Fibroblast of skin of right biceps (primary cell): ENCODE measurements at places on chromosomes 7 and 10.

DNA sequence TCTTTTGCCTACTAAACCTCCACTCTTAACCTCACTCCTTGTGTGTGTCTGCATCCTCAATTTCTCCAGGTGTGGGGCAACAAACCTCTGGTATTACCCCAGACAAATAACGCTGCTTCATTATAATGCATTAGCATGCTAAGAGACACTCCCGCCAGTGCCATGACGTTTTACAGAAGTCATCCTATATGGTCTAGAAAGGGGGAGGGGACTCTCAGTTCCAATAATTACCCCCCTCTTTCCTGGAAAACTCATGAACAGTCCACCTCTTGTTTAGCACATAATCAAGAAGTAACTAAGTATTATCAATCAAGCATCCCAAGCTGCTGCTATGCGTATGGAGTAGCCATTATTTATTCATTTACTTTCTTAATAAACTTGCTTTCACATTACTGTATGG lies 364.5 kb downstream of the TYW1 start:
- no peak for DNase-seq

DNA sequence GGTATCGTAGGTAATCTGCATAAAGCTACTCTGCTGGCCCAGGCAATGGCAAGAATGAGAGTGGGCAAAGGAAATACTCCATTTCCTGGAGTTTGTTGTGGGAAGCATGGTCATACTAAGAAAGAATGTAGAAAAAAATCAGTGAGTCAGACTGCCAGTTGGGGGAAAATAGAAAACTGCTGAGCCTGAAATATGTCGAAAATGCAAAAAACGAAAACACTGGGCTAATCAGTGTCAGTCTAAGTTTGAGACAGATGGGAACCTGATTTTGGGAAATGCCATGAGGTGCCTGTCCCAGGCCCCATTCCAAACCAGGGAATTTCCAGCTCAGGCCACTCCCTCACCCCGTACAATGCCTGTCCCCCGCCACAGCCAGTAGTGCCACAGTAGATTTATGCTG lies 150.0 kb downstream of the ZNF33B start:
- DNase-seq = peak; percentile 38

DNA sequence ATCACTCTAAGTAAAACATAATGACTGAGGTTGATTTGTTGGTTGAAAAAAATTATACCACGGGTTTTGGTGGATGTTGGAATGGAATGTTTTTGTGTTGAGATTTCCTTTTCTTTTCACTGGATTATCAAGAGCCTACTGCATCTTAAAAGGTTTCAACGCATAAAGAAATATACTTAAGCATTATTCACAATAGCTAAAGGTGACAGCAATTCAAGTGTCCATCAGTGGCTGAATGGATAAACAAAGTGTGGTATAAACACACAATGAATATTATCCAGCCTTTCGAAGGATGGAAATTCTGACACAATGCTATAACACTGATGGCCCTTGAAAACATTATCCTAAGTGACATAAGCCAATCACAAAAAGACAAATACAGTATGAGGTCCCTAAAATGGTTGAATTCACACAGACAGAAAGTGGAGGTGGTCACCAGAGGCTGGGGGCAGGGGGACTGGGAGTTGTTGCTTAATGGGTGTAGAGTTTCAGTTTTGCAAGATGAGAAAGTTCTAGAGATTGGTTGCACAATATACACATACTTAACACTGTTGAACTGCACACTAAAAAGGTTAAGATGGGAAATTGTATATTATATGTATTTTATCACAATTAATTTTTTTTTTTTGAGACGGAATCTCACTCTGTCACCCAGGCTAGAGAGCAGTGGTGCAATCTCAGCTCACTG lies 122.3 kb downstream of the NRP1 start:
- peak; percentile 51 for DNase-seq

DNA sequence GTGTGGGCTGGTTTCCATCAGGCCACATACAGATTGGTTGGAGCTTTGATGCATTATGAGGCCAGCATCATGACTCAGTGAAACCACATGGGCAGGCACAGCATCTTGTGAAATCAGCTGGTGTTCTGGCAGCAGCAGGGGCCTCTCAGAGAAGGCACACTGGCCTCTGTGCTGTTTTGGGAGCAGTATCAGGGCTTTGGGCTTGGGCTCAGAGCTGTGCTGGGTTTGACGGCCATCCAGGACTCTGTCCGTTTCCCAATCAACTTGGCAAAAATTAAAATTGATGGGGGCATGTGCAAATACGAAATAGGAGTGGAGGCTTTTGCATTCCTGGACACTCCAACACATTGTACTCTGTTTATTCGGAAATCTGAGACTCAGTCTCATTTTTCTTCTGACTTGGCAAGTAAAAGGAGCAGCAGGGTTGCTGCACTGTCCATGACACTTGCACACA lies 190.9 kb downstream of the BMPER start:
- DNase-seq = peak; percentile 84

DNA sequence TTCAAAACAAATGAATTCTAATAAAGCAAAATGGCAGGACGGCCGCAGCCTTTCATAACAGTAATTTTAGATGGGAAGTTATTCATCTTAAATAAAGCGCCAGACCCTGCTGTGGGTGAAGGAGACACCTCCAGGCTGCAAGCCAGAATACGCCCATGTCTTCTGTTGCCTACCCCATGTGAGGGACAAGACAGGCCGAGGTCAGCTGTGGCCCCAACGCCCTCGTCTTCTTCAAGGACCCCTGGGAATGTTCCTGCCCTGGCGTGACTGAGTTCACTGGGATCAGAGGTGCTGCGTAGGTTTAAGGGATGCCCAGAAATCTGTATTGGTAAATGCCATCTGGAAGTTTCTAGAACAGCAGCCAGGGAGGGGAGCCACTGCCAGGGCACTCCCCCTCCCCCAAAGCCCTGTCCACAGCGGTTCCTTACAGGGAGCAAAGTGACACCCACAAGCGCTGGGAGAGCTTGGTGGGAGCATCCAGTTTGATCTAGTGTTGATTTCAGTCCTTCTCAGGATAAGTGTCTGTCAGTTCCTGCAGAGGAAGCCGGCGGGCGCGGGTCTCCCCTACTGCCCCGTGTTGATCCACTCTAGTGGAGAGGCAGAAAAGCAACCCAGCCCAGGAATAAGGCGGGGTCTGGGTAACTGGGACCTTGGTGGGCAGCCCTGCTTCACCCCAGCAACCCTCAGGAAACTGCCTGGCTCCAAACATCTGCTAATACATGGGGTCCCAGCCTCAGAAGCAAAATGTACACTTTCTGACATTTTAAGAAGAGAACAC lies 20.6 kb downstream of the PAPOLB start:
- no peak for DNase-seq

DNA sequence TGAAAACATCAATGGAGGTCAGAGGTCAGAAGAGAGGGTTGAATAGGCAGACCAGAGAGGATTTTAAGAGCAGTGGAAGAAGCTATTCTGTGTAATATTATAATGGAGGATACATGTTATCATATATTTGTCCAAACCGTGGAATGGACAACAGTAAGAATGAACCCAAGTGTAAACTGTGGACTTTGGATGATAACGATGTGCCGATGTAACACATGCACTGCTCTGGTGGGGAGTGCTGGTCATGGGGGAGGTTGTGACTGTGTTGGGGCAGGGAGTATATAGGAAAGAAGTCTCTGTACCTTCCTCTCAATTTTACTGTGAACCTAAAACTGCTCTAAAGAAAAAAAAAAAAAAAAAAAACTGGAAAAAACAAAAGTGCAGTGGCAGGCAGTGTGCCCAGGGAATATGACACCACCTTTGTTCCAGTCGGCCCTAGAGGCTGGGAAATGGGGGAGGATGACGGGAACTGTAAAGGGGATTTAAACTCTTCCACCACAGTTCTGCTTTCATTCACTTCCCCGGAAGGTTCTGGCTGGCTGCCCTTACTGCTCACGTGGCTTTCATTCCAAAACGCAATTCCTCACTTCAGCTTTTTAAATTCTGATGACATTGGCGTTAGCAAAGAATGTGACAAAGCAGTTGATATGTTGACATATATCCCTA lies 113.7 kb upstream of the ANKRD1 start:
- peak; percentile 84 for DNase-seq

- DNase-seq = no peak
Observed at GRCh38 chr7:121304102-121304658, 24.6 kb upstream of the WNT16 start.

GRCh38 chr7:127949769-127950222 lies 81.4 kb downstream of the LRRC4 start:
- DNase-seq = no peak

GRCh38 chr7:150360363-150361058 lies 8.1 kb upstream of the REPIN1 start:
- no peak for DNase-seq

DNA sequence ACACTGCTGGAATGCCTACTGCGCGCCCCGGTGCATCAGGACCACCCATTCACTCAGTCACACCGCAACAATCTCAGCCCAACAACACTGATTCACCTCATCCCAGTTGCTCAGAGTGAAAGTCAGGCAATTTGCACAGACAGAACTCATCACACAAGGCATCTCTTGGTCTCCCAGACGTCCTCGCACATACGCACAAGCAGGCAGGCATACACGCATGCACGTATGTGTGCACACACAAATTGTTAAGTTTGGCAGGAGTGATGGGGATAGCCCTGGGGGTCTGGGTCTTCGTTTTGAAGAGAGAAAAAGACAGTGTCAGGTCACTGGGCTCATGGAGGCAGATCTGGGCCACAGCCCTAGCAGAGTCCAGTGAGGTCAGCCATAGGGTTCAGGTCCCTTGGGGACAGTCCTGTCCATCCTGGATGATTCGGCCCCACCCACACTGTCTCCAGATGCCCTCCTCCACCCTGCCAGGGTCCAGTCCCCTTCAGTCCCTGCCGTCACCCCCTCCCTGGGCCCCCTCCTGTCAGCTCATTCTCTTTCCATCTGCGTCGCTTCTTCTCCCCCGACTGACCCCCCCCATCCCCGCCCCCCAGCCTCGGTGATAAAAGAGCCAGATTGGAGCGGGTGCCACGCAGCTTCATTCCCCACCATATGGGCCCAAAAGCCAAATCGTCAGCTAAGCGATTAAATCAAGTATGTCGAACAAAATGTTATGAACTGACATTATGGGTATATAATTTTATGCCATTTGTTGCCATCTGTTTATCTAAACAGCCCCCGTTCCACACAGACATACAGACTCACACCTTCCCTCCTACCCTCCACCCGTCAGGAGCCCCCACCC lies 48.5 kb upstream of the SLF2 start:
- DNase-seq = no peak

DNA sequence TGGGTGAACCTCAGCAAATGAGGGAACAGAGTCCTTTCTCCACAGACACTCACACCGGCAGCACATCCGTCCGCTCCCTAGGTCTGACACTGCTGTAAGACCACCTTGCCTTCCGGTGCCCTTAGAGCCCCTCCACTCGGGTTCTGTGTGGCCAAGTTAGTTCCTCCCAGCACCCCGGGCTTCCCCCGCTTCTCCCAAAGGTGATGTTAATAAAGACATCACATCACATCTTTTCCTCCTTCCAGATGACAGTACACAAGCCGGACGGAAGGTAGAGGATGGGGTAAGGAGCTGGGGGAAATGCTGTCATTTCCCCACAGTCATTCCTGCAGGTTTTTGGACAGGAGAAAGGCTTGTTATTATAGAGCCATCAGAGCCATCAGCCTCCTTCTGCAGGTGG lies 42.3 kb downstream of the OAT start:
- no peak for DNase-seq

DNA sequence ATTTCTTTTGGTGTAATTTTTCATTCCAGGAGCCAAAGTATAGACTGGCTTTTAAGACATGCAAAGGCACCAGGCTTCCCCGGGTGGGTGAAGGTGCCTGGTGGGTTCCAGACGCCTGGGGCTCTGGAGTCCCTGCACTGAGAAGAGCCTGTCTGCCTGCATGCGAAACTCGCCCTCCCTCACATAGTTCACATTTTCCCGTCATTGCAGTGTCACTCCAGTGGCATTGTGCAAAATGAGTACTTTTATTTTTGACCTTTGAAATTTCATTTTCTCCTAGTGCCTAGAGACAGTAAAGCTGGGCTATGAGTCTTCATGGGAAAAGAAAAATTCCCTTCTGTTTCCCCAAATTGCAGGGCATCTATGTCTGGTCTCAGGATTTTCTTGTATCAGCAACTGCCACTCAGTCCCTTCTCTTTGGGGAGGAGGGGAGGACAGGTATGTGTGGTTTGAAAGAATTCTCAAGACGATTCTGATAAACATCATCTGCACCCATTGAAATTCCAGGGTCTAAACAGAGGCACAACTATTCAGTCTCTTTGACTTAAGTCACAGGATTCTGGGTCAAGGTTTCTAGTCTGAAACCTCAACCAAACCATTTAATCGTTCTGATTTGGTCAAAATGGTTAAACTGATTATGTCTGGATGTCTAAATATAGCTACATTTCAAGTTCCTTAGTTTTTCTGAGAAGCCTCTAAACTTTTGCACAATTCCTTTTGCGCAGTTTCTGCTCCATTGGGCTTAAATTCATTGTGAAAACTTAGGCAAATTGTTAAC lies 107.8 kb downstream of the CYP26A1 start:
- DNase-seq = no peak

GRCh38 chr7:77837966-77838365 lies 39.4 kb downstream of the PHTF2 start:
- DNase-seq = no peak

DNA sequence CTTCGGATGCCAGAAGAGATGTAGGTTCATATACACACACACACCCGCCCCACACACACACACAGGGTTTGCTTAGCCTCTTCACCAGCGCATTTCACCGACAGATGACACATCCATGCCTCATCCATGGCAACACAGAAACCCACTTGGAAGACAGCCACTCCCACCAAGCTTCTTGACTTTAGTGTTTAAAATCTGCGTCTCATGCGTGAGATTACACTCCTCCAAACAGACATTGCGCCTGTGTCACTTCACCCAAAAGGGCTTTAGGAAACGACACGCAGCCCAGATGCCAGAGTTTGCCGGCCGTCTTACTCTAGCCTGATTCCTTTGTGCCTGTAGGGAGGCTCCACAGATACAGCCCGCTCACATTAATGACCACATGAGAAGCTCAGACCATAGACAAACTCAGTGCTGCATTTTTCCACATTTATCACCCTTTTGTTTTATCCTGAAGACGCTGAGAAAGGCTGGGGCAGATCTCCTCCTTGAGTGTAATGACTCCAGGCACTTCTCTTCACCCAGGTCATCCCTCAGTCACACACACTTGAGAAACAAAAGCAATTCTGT lies 73.8 kb downstream of the DIP2C start:
- peak; percentile 95 for DNase-seq

GRCh38 chr10:77500754-77501151 lies 136.9 kb downstream of the KCNMA1 start:
- DNase-seq = peak; percentile 67

GRCh38 chr10:50614444-50615137 lies 9.2 kb downstream of the SGMS1 start:
- DNase-seq = no peak

- no peak for DNase-seq
Observed at GRCh38 chr10:83205861-83206260, 933.4 kb upstream of the GHITM start.

GRCh38 chr10:72173619-72174296 lies 42.1 kb upstream of the ANAPC16 start:
- peak; percentile 30 for DNase-seq

GRCh38 chr10:34295142-34295548 lies 520.0 kb downstream of the PARD3 start:
- peak; percentile 94 for DNase-seq

DNA sequence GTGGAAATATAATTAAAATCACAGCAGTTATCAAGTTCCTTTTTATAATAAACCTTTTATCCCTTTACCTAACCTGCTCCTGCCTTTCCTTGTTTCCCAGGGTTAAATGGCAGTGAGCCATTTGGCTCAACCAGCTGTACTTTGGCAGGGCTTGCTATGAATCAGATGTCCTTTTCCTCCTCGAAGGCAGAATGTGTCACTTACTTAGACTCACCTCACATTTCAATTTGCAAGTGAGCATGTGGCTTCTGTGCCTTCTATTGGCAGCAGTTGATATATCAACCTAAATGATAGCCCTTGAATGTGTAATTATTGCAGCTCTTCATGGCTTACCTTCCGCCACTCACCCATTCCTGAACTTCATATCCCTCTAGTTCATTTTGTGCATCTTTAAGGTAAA lies 301.7 kb downstream of the CSTF2T start:
- peak; percentile 81 for DNase-seq
